ENCODE measurements at places on chromosomes 2 and 18. TPM values are rescaled to one million over a fixed set of nuclear protein-coding genes. Genes with fewer than 3 reads are reported as not detected.

- DNase-seq: no peak
Measured at GRCh38 chr2:97911922-97912575, 83.7 kb downstream of the TMEM131 start.

DNA sequence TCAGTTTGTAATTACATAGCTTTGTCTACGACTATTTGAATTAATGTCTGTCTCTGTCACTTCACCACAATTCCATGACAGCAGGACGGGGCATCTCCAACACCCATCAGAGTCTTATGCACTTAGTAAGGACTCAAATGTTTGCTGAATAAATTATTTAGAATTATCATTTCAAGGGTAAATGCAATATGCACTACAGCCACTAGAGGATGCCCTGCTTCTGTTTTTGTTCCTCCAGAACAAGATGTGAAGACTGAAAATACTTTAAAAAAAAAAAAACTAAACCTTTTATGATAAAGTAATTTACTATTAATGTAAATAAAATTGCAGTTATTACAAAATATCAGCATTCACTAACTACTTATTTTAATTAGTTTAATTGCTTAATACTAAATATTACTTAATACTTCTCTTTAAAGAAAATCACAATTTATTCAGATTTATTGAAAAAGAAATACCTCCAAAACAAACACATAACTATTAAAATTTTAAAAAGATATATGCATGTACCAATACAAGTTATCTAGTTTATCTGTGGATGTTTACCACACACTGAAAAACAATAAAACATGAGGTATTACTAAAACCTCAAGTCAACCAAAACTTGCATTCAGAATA is 3.2 kb downstream of the PIGN start:
- DNase-seq: peak; percentile 76

- no peak for DNase-seq
Measured at GRCh38 chr18:75364512-75365253, 62.8 kb downstream of the SMIM21 start.

- DNase-seq: no peak
Measured at GRCh38 chr2:124514236-124514635, 489.1 kb downstream of the CNTNAP5 start.

GRCh38 chr2:238901461-238902057 is 53.7 kb downstream of the TWIST2 start:
- no peak for DNase-seq

DNA sequence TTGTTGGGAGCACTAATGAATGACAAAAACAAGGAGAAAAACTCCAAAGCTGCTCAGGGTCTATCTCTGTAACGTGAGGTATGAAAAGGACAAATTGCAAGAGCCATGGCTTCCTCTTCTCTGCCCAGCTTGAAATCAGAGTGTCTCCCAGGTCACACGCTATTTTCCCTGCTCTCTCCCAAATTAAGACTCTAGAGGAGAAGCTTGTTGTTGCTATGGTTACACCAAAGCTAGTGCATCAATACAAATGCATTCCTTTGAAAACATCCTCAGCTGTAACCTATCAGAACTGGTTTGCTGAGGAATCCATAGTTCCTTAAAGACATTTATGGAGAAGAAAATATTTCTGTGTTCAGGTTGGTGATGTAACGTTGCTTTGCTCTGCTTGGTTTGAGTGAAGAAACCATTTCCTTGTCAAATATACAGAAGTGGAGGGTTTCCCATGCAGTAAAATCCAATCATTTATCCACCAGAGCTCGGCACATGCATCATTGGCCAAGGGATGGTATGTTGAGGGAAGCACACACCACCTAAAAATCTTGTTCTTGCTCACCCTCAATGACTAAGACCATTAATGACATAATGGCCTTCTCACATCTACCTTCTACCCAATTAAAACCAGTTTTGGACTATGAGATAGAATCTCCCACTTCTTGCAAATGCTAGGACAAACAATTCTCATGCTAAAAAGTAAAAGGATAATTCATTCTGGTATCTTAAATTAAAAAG is 2135.6 kb upstream of the CELF4 start:
- DNase-seq: no peak

GRCh38 chr2:101052147-101052546 is 50.1 kb downstream of the RPL31 start:
- no peak for DNase-seq

GRCh38 chr2:25777077-25777476 is 101.2 kb downstream of the ASXL2 start:
- no peak for DNase-seq

GRCh38 chr18:61549416-61549815 is 216.2 kb downstream of the CDH20 start:
- no peak for DNase-seq

C2orf81 gene
- total RNA-seq: 3.9 TPM

SNX17 gene
- 125 TPM for total RNA-seq

ELAC1 gene
- total RNA-seq: 10.6 TPM

SPATA3 gene
- not detected for total RNA-seq

IL1F10 gene
- total RNA-seq: not detected

ACVR1C gene
- 0.40 TPM for total RNA-seq

BCL11A gene
- total RNA-seq: 0.80 TPM

SIX3 gene
- not detected for total RNA-seq

PLB1 gene
- 1.2 TPM for total RNA-seq

RAB11FIP5 gene
- 43.4 TPM for total RNA-seq

All from renal cortical epithelial cell (primary cell).